CD4-positive, alpha-beta T cell treated with Interleukin-17A for 1 hour (primary cell): ENCODE measurements at places on chromosomes 13 and 19.

- no peak for DNase-seq
Observed at GRCh38 chr13:20654156-20654555, 49.3 kb upstream of the IL17D start.

DNA sequence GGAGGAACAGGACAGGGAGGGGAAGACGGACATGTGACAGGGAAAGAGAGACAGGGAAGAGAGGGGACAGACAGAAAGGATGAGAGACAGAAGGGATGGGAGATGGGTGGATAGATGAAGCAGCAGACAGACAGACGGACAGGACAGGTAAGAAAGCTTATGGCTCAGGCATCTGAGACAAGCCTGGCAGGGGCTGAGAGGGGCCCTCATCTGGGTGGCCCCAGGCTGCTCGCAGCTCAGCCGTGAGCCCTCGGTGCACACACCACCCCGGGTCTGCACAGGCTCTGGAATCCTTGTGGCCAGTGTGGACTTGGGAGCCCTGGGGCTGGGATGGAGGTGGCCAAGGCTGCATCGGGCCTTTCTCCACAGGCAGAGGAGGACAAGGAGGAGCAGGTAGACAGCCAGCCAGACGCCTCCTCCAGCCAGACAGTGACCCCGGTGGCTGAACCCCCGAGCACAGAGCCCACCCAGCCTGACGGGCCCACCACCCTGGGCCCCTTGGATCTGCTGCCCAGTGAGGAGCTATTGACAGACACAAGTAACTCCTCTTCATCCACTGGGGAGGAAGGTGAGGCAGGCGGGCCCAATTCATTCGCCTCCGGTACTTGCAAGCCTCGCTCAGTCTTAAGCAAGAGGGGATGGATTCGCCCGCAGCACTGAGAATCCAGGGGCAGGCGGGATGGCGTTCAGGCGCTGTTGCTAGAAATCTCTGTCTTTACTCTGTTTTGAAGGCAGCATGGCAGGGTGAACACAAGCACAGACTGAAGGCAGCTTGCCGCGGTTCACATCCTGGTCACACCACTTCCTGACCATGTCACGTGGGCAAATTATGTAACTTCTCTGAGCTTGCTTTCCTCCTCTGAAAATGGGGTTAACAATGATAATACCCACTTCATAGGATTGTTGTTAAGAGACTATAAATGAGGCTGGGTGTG is 14.0 kb downstream of the GRAMD1A start:
- peak; percentile 86 for DNase-seq

DNA sequence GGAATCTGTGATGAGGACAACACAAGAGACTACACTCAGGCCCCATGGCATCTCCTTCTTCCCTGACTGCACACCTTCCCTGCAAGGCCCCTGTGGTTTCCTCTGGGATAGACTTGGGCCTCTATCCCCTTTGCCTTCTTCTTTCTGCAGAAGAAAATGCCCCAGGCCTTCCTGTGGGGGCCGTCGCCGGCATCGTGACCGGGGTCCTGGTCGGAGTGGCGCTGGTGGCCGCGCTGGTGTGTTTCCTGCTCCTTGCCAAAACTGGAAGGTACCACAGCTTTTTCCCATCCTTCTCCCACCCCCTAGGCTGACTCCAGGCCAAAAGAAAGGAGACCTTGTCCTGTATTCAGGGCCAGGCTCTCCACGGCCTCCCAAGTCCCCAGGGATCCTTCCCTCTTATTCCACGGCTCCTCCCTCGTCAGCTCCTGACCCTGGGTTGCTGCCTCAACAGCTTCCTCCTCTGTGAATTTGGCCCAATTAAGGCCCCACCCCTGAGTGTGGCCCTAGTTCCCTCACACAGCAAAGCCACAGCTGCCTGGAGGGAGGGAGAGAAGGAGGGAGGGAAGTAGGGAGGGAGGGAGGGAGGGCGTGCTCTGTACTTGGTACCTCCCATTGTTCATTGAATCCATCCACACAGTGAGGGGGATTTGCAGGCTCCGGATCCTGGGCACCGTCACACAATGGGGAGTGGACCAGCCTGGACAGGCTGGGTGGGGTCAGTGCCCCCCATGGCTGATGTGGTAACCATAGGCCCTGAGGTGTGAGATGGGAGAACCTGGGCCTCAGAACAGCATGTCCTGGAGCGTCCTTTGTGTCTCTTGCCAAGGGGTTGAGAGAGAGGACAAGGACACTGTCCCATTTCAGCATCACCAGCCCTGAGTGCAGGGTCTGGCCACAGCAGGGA is 12.5 kb downstream of the CEACAM3 start:
- DNase-seq, result peak; percentile 7

- DNase-seq, result no peak
Observed at GRCh38 chr19:42143341-42144234, 11.3 kb upstream of the POU2F2 start.

- DNase-seq, result no peak
Observed at GRCh38 chr13:111956261-111957151, 110.4 kb upstream of the SOX1 start.

- DNase-seq, result no peak
Observed at GRCh38 chr19:33906578-33907335, 110.1 kb downstream of the KCTD15 start.

GRCh38 chr13:40613914-40614313 is 52.5 kb downstream of the FOXO1 start:
- no peak for DNase-seq

DNA sequence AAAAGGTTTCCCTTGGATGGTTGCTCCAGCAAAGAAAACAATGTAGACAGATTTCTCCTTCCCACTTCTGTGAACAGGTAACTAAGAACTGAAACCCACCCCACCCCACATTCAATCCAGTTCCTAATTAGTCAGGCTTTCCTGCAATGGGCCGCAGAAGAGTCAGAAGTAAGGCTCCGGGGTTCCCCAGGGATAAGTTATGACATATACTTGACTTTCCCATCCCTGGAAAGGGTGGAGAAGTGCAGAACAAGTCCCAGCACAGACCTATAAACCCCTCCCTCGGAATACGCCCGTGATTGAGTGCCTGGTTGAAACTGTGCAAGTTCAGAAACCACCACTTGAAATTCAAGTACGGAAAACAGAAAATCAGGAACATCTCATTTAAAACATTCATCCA is 24.9 kb downstream of the RCBTB2 start:
- DNase-seq, result no peak

- no peak for DNase-seq
Observed at GRCh38 chr13:84031120-84031519, 148.8 kb upstream of the SLITRK1 start.

- DNase-seq, result peak; percentile 30
Observed at GRCh38 chr19:41535029-41535622, 40.8 kb upstream of the CEACAM21 start.

DNA sequence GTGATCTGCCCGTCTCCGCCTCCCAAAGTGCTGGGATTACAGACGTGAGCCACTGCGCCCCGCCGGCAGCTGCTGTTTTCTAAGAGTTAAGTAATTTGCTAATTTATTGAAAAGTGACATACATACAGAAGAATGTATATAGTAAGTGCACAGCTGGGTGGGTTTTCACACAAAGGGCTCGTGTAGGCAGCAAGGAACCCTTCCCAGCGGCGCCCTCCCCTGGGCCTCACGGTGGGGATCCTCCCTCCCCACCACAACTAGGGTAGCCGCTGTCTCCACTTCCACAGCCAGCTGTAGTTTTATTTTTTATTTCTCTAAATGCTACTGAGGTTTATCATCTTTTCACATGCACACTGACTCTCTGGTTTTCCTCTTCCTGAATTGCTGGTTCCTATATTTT is 64.9 kb downstream of the CRYL1 start:
- DNase-seq, result no peak

GRCh38 chr13:92951273-92951890 is 275.2 kb upstream of the GPC6 start:
- DNase-seq, result no peak

DNA sequence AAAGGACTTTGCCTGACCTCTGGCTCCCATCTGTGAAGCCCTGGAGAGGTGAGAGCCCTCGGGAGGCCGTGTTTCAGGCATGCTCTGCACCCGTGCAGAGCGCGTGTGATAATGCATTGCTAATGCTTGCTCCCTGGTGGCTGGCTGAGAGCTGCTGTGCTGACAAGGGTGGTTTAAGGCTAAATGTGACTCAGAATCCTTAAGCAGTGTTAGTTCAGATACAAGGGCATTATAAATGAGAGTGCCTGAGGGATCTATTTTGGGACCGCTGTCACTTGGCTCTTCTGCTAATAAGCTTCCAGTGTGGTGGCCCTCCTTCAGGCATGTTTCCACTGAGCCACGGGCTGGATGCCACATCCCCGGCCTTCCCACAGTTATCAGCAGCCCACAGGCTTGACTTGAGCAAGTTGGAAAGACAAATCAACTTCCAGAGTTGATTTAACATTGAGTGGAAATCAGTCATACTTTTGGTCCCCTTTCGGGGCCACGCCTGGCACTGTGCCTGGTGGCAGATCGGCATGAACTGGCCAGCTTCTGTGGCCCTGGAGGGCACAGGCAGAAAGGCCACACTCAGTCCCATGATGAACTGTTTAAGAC is 17.0 kb downstream of the ALOX5AP start:
- DNase-seq, result no peak

DNA sequence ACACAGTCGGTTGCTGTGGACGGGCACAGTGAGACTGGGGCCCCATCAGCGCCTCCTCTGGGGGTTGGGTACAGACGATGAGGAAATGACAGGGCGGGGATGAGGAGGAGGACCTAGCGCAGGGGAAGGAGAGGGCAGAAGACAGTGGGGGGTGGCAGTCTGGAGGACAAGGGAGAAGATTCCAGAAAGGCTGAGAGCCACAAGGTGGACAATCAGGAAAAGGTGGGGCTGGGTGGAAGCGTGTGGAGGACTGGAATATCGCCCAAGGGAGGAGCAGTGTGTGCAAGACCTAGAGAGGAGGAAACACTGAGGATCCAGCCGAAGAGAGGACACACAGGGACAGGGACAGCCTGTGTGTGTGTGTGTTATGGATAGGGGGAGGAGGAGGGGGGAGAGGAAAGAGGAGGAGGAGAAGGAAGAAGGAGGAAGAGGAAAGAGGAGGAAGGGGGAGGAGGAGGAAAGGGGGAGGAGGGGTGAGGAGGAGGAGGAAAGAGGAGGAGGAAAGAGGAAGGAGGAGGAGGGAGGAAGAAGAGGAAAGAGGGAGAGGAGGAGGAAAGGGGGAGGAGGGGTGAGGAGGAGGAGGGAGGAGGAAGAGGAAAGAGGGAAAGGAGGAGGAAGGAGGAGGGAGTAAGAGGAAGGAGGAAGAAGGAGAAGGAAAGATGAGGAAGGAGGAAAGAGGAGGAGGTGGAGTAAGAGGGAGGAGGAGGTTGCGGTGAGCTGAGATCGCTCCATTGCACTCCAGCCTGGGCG is 15.8 kb upstream of the GARIN5A start:
- DNase-seq, result peak; percentile 36
